Activated CD4-positive, alpha-beta T cell treated with anti-CD3 and anti-CD28 coated beads, Interleukin-2, amount 10 ng/mL, durations not matched to agents 7 days and 5 days (primary cell): ENCODE measurements at places on chromosomes 3 and 15. TPM values are rescaled to one million over a fixed set of nuclear protein-coding genes. Genes with fewer than 3 reads are reported as not detected.

The ITIH1 gene
- not detected for total RNA-seq

The FETUB gene
- total RNA-seq = not detected

The CDHR4 gene
- total RNA-seq = not detected

The AP3S2 gene
- total RNA-seq = 28.1 TPM

The COLQ gene
- total RNA-seq = 4.3 TPM

The C3orf18 gene
- total RNA-seq = 29.0 TPM
